Esophagus mucosa (tissue), 1 donor: ENCODE measurements at places on chromosomes 7 and 10. TPM values are rescaled to one million over a fixed set of nuclear protein-coding genes. Genes with fewer than 3 reads are reported as not detected.

The SUMF2 gene
- 91.7 TPM for total RNA-seq

The TMEM140 gene
- total RNA-seq: 1.4 TPM

The STRA8 gene
- not detected for total RNA-seq

The IKZF1 gene
- 2.1 TPM for total RNA-seq

The C7orf33 gene
- not detected for total RNA-seq

The FAM221A gene
- total RNA-seq: 4.0 TPM

The RASSF4 gene
- total RNA-seq: 2.3 TPM

The CLCN1 gene
- 0.68 TPM for total RNA-seq

The CPN1 gene
- total RNA-seq: not detected

- ATAC-seq: no peak
Measured at GRCh38 chr7:127781081-127781480, 129.1 kb downstream of the SND1 start.

DNA sequence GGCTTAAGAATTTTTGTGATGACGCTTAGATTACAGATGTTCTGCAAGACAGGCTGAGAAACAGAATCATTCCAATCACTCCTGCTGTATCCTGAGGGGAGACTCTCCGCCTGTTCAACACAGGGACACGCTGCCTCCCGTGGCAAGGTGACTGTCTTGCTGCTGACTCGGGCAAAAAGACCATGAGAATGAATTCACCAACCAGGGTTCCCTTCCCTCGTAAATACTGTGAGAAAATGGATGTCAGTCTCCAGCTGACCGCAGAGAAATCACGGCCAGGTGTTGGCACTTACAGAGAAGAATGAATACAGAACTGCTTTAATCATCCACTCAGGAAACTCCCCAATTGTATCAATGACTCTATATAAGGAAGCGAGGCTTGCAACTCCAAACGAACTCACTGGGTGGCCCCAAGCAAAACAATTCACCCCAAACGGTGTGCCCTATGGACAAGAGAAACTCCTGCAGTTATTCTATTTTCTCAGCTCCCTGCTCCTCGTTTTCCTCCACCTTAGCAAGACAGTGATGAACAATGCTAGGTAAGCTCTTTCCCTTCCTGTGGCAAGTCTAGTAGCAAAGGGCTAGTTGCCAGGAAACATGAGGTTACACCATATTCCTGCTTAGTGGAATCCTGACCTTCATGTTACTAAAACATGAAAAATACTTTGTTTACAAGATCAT, 22.8 kb downstream of the GNA12 start:
- peak; percentile 74 for ATAC-seq

DNA sequence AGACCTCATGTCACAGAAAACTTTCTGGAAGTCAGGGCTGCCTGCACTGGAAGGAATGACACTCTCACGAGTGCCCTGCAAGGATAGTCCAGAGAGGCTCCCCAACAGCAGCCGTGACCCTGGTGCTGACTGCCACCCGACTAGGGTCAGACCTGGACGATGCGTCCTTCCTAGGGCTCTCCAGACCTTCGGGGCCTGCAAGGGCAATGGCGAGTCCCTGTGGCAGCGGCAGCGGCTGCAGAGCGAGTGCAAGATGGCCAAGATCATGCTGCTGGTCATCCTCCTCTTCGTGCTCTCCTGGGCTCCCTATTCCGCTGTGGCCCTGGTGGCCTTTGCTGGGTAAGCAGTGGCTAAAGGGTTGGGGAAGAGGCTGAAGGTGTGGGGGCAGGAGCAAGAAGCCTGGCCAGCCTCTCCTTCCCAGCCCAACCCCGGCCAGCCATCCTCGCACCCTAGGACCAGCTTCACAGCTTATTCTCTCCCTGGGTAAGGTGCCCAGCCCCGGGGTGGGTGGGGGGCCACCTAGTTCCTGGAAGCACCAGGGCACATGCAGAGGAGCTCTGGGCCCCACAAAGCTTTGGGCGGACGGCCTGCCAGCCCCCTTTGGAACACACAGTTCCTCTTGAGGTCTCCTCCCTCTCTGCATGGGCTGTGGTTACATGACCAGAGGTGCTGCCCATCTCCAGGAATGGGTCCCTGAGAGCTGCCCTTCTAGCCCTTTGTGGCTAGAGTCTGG, 5.5 kb downstream of the OPN4 start:
- ATAC-seq: no peak

GRCh38 chr10:43424416-43424815, 12.5 kb upstream of the ZNF487 start:
- ATAC-seq: no peak

DNA sequence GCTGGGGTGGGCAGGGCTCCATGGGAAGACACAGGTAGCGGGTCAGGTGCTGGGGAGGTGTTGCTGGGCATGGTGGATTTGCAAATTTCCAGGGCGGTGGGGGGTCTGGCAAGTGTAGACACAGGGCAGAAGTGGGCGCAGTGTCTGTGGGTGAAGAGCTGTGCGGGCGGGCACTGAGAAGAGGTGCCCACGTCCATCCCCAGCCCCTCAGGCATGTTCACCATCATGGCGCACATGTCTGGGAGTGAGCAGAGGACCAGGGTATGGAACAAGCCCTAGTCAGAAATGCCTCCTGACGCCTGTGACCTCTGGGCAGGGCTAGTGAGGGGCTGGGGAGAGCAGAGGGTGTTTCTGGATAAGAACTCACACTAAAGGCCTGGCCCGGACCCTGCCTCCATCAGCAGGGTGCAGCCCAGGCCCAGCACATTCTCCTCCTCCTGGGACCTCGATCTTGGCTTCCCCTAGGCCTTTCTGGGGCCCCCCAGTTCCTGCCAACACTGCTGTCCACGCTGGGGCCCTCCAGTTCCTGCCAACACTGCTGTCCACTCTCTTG, 612.9 kb downstream of the PTPRN2 start:
- ATAC-seq: no peak

DNA sequence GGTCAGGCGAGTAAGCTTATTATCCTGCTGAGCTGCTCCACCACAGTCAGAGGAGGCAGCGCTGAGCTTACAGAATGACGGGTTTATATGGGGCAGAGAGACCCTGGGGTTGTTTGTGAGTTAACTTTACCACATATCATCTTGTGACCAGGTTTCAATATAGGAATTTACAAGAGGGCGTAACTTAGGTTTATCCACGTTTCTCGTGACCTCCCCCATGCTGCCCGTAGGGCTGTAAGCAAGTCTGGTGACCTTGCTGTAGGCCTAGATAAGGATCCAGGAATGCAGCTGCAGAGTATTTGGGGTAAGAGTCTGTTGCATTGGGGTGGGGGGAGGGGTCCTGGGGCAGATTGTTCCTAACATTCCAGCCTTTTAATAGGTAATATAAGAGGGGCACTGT, 24.6 kb downstream of the SCIN start:
- no peak for ATAC-seq

DNA sequence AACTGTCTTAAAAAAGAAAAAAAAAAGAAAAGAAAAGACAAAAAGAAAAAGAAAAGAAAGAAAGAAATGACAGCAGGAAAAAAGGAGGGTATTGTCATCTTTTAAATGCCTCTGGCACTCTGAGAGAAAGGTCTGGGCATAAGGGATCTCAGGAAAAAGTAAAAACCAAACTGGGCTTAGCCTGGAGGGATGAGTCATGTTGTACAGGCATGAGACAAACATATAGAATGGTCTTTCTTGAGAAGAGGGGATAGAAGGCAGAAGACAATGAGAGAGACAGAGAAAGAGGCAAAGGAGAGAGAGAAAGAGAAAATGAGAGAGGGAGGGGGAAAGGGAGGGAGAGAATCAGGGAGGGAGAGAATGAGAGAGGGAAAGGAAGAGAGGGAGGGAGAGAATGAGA, 32.3 kb upstream of the KCNMA1 start:
- no peak for ATAC-seq

GRCh38 chr10:10871352-10871751, 146.3 kb upstream of the CELF2 start:
- ATAC-seq: no peak

- no peak for ATAC-seq
Measured at GRCh38 chr7:114711241-114711640, 210.7 kb upstream of the MDFIC start.

- no peak for ATAC-seq
Measured at GRCh38 chr7:1029637-1030443, 14.5 kb upstream of the GPR146 start.

DNA sequence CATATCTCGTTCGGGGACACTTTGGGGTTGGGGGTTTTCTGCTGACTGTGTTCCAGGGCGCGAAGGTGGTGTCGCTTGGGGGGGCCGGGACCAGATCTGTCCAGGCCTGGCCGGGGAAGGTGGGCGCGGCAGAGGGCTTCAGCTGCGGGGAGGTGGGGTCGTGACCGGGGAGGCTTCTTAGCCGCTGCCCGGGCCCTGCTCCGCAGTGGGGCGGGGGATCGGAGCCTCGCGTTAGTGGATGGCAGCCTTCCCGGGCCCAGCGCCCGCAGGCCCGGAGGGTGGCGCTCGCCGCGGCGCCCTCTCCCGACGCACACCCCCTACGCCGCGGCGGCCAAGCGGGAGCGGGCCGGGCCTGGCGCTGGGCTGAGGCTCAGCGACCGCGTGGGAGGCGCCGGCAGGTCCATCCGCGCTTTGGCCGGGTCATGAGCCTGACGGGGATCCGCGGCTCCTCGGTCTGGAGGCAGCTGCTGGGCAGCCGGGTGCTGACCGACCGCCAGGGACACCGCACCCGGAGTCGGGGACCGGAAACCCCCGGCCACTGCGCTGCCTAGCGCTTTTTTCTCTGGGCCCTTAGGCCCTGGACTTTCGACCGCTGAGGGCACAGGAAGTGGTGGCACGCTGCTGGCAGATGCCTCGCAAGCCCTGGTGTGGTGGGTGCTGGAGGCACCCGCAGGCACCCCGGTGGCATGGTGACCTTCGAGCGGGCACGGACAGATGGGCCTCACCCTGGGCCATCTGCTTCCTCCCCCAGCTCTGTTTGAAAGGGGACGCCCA, 1.2 kb downstream of the AGAP3 start:
- ATAC-seq: peak; percentile 40

DNA sequence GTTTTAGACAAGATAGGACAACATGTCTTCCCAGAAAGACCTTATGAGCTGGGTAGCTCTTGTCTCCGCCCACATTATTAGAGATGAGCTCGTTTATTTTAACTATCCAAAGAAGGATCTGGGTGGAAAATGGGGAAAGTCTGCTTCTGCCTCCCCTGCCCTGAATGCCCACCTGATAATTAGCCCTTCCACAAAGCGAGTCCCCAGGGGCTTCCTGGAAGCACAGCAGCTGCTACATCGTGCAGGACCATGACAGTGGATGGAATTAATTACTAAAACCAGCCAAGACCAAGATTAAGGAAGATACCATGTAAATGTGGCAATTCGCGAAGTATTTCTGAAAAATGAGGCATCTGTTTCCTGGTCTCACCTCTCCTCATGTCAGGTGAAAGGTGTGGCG, 374.4 kb downstream of the PAXIP1 start:
- no peak for ATAC-seq

DNA sequence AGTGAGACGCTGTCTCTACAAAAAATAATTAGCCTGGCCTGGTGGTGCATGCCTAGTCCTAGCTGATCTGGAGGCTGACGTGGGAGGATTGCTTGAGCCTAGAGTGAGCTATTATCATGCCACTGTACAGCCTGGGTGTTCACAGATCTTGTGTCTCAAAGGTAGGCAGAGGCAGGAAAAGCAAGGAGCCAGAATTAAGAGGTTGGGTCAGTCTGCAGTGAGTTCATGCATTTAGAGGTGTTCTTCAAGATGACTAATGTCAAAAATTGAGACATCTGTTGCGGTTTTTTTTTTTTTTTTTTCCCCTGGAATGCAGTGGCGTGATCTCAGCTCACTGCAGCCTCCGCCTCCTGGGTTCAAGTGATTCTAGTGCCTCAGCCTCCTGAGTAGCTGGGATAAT, 5.4 kb downstream of the PPIA start:
- no peak for ATAC-seq
